ENCODE measurements at places on chromosomes 4 and X.

GRCh38 chr4:189771696-189772361 is 168.8 kb upstream of the FRG1 start:
- DNase-seq: no peak

GRCh38 chr4:174284487-174284886 is 776 bp downstream of the CEP44 start:
- DNase-seq: no peak

DNA sequence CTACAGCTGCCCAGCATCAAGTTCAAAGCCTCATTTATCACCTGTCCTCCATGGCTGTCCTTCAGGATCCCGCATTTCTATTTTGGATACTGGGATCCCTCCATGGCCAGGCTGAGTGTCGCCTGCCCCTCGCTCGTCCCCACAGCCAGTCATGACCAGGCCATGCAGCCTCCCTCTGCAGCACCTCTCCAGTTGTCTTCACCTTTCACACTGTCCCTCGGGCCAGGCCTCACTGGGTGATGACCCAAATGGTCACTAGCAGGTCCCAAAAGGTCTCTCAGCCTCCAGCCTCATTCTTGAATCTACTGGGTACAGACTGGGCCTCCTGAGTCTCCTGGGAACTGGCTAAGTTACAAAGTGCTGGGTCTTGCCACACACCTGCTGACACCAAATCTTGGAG is 48.7 kb upstream of the HELT start:
- DNase-seq: no peak

DNA sequence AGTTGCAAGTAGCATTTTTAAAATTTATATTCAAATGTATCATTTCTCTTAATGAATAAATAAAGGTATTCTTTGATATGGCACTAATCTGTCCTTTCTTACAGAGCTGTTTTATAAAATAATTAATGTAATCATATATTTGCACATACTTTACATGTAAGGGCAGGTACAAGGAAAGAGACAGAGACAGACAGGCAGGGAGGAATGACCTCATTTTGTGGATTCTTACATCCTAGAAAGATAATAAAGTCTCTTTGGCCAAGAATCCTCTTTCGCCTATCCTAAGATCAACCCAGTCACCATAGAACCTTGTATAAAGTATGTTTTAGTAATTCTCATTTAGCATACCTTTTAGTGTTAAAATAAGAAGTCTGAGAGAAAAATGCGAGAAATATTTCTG is 98.5 kb upstream of the CTSO start:
- DNase-seq: no peak

GRCh38 chr4:90419124-90419711 is 292.0 kb downstream of the CCSER1 start:
- no peak for DNase-seq

DNA sequence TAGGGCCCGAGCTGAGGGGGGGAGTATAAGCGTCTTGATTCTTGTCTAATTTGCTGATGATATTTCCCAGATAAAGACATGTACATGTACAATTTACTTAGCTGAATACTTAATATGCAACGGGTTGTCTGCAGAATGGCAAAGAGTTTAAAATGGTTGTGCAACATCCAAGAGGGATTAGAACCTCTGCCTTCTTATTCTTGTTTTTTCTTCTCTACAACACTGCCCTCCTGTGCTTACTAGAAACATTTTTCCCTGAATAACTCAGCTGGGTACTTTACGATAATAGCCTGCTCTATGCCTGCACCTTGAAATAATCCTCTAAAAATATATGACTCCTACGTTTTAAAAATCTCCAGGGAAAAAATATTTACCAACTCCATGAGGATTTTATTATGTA is 41.8 kb downstream of the INTS12 start:
- no peak for DNase-seq

GRCh38 chr4:170721812-170722373 is 632.1 kb upstream of the AADAT start:
- no peak for DNase-seq

- no peak for DNase-seq
Observed at GRCh38 chr4:3365326-3365725, 72.5 kb downstream of the RGS12 start.

GRCh38 chr4:46441136-46441859 is 51.4 kb upstream of the GABRA2 start:
- no peak for DNase-seq

- no peak for DNase-seq
Observed at GRCh38 chr4:109052821-109053220, 249.6 kb downstream of the COL25A1 start.

- no peak for DNase-seq
Observed at GRCh38 chrX:39047174-39047573, 245.9 kb downstream of the MID1IP1 start.

GRCh38 chr4:124152132-124152531 is 560.4 kb downstream of the ANKRD50 start:
- no peak for DNase-seq

- DNase-seq: no peak
Observed at GRCh38 chr4:140298001-140298400, 75.4 kb upstream of the SCOC start.

- DNase-seq: no peak
Observed at GRCh38 chrX:21376636-21377035, 2.4 kb downstream of the CNKSR2 start.

DNA sequence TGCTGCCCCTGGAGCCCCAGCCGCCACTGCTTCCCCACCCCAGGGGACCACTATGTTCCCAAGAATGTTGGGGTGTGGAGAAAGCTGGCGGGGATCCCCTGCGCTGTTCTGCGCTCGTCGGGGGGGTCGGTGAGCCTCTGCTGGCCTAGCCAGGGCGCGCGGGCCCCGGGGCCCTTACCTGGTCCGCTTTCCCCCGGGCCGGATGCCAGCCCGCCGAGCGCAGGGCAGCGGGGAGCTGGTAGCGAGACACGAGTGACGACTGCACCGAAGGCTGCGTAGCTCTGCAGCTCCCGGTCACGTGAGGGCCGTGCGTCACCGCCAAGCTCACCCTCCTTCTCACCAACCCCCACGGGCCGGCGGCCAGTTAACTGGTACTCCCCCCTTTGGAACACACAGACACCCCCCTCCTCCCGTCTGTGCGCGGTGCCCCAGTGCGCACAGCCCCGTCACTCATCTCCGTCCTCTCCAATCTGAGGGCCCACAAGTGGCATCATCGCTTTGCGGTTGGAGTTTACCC is at the start of gene BEX1:
BEX1 (minus strand) TSS at position 254 of the 517 bp plus-strand sequence. CDS start 897 bp downstream, outside the sequence.
- DNase-seq: peak; percentile 26

GRCh38 chrX:71103110-71103983 is 3.2 kb downstream of the CXorf65 start:
- DNase-seq: peak; percentile 66

DNA sequence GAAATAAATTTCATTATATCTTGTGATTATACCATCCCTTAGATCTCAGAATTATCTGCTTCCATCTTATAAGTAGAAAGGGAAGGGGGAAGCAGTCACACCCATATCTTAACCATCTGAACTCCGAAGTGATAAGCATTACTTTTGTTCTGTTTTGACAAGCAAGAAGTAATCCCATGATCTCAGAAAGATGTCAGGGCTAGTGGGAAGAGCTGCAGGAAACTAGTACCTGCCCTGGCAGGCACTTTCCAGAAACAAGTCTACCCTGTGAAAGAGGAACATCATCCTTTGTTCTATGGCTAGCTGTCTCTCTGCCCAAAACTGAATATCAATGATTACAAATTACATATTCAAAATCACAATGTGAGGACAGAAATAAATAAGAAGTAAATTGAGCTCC is 244.4 kb downstream of the SPOCK3 start:
- DNase-seq: no peak

- DNase-seq: no peak
Observed at GRCh38 chrX:13551610-13552009, 17.8 kb upstream of the EGFL6 start.

GRCh38 chr4:152267811-152268210 is 268.1 kb downstream of the FBXW7 start:
- DNase-seq: no peak

- DNase-seq: no peak
Observed at GRCh38 chr4:151302432-151302831, 23.0 kb downstream of the SH3D19 start.

DNA sequence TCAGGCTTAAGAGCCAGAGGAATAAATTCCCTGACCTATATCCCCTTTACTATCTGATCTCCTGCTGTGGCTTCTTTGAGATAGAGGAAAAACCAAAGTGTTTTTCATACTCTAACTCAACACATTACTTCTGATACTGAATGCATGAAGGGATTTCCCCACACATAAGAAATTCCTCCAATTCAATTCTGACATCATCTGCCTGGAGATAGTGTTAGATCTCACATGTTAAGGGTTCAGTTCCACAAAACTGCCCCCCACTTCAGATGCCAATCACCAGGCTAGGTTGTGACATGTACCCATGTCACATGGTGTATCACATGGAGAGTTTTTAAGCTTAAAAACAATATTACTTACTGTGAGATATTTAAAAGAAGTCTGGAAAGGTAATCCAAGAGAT is 46.8 kb downstream of the GSTCD start:
- no peak for DNase-seq

- no peak for DNase-seq
Observed at GRCh38 chrX:102185967-102186720, 29.0 kb upstream of the TCP11X1 start.

- no peak for DNase-seq
Observed at GRCh38 chr4:184061582-184061981, 156.1 kb downstream of the ENPP6 start.

DNA sequence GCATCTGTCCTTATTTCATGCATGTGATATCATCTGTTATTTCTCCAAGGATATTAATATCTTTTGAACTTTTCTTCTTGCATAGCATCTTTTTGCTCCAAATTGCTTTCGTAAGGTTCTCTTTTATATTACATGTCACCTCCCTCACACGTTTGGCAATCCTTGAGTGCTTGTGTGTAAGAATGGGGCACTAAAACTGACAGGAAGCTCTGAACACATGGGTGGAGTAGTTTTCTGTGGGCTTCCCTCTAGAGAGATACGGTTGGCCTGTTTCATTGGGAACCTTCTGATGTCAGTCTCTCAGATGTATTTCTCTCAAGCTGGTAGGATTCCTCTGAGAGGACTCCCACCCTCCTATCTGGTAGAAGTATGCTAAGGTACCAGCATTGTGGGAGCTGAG is 223.0 kb downstream of the MID1 start:
- no peak for DNase-seq

DNA sequence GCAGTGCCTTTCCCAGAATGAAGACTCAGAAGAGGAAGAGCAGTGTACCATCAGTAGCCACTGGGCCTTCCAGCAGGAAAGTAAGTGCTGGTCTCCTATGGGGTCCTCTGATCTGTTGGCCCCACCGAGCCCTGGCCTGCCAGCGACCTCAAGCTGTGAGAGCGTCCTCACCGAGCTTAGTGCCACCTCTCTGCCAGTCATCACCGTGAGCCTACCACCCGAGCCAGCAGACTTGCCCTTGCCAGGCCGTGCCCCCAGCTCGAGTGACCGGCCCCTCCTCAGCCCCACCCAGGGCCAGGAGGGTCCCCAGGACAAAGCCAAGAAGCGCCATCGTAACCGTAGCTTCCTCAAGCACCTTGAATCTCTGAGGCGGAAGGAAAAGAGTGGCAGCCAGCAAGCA is 69.7 kb downstream of the STARD8 start:
- DNase-seq: no peak

DNA sequence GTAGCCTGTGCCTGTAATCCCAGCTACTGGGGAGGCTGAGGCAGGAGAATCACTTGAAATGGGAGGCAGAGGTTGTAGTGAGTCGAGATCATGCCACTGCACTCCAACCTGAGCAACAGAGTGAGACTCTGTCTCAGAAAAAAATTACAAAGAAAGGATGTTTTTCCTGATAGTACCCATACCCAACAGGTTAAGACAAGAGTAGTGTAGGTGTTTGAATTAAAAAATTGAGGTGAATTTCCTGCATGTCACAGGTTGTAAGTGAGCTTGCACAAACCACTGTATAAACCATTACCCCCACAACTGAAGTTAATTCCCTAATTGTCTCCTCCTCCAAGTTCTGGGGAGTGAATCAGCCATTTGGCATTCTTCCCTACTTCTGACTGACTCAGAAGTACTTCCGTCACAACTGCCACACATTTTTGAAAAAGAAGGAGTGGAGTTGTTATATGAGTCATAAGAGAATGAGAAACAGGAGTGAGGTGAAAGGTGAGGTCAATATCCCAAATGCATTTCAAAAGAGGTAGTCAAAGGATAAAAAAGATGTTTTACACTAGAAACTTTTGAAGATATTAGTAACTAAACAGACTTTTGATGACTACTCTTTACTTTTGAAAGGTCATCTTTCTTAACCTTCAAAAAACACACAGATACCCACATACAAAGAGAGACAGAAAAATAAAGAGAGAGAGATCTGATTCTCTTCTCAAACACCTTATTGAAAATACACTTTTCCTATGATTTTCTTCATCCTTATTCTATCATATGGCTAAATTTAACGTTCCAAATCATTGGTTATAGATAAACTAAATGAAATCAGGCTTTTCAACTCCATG is 134.5 kb downstream of the BTC start:
- DNase-seq: no peak
